H1 (cell line): ENCODE measurements at places on chromosomes 13 and 19. TPM values are rescaled to one million over a fixed set of nuclear protein-coding genes. Genes with fewer than 3 reads are reported as not detected.

Gene ZNF737
- 5.7 and 6.1 TPM in 2 replicates for polyA plus RNA-seq

Gene TMEM150B
- polyA plus RNA-seq: 0.41 and 0.46 TPM in 2 replicates

Gene VSTM1
- 0.12 and 0.17 TPM in 2 replicates for polyA plus RNA-seq

Gene PODNL1
- 1.0 and 2.3 TPM in 2 replicates for polyA plus RNA-seq

Gene STARD13
- 0.80 and 0.82 TPM in 2 replicates for polyA plus RNA-seq

Gene TEKTIP1
- polyA plus RNA-seq: 0.49 TPM in 1 of 2 replicates, not detected in the other

Gene JAK3
- polyA plus RNA-seq: 4.7 TPM in 2 replicates

Gene ZNF135
- polyA plus RNA-seq: 6.9 and 7.9 TPM in 2 replicates

Gene SHISA7
- 0.76 and 1.1 TPM in 2 replicates for polyA plus RNA-seq

Gene ZNF835
- polyA plus RNA-seq: 0.02 and 0.05 TPM in 2 replicates

Gene GDF15
- polyA plus RNA-seq: 8.5 and 18.8 TPM in 2 replicates

Gene THOP1
- polyA plus RNA-seq: 136 and 181 TPM in 2 replicates

Gene PRR20A
- not detected in 2 replicates for polyA plus RNA-seq

Gene TPTE2
- not detected in 2 replicates for polyA plus RNA-seq

Gene SPACA7
- not detected in 2 replicates for polyA plus RNA-seq

Gene C19orf85
- 2.2 and 3.3 TPM in 2 replicates for polyA plus RNA-seq

Gene TSHZ3
- 3.1 and 3.8 TPM in 2 replicates for polyA plus RNA-seq

Gene FGF9
- polyA plus RNA-seq: 0.02 TPM in 1 of 2 replicates, not detected in the other

Gene SOX1
- 0.03 and 0.05 TPM in 2 replicates for polyA plus RNA-seq

Gene CEACAM20
- polyA plus RNA-seq: not detected in 2 replicates

Gene CLEC17A
- polyA plus RNA-seq: not detected in 2 replicates

Gene GRK1
- 0.12 and 0.16 TPM in 2 replicates for polyA plus RNA-seq

Gene PCCA
- polyA plus RNA-seq: 15.2 and 18.4 TPM in 2 replicates

Gene ZNF865
- polyA plus RNA-seq: 3.5 and 5.9 TPM in 2 replicates

Gene NALCN
- 0.13 and 0.26 TPM in 2 replicates for polyA plus RNA-seq

Gene TMPRSS9
- 0.15 and 0.33 TPM in 2 replicates for polyA plus RNA-seq

Gene CBY2
- polyA plus RNA-seq: 0.63 TPM in 1 of 2 replicates, not detected in the other

Gene AP1M1
- polyA plus RNA-seq: 30.9 and 45.1 TPM in 2 replicates

Gene GGN
- 0.47 and 0.69 TPM in 2 replicates for polyA plus RNA-seq

Gene BCL2L12
- 209 and 280 TPM in 2 replicates for polyA plus RNA-seq
